Substantia nigra (tissue), 51 donors: ENCODE measurements at places on chromosomes 3 and 15.

- DNase-seq = no peak
Observed at GRCh38 chr3:158463556-158463955, 107.4 kb upstream of the MLF1 start.

- no peak for DNase-seq
Observed at GRCh38 chr3:156216852-156217251, 96.5 kb downstream of the KCNAB1 start.

- no peak for DNase-seq
Observed at GRCh38 chr3:25288413-25288812, 139.7 kb upstream of the RARB start.

DNA sequence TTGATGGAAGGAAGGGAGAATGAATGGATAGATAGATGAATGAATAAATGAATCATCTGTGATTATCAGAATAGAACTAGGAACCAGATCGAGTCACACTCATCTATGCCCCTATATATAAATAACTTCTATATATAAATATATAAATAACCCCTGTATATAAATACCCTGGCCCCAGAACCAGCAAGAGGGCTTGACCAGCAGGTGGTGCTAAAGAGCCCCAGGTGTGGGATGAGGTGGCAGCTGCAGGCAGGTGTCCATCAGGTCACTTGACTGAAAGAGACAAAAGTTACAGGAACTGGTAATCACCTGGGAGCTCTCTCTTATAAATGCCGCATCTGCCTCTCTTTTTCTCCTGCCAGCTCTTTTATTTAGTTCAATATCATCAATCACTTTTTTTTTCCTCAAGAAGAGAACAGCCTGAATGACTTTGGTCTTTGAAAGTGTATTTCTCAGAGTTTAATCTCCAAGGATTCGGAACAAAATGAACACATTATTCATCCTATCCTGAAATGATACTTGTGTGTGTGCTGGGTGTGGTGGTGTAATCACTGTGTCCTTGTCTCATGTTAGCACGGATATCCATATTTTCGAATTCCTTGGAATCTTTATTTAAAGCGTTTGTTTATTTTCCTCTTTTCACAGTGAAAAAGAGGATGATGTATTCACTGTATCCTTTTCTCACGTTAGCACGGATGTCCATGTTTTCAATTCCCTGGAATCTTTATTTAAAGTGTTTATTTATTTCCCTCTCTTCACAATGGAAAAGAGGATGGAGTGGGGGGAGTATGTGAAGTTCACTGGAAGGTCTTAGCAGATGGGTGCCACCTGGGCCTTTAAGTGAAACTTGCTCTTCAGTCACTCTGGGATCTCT is 35.4 kb upstream of the ATG7 start:
- DNase-seq = peak; percentile 10

GRCh38 chr3:78895528-78895927 is 872.3 kb downstream of the ROBO1 start:
- DNase-seq = no peak

- no peak for DNase-seq
Observed at GRCh38 chr15:29091666-29092065, 178.0 kb downstream of the NSMCE3 start.

DNA sequence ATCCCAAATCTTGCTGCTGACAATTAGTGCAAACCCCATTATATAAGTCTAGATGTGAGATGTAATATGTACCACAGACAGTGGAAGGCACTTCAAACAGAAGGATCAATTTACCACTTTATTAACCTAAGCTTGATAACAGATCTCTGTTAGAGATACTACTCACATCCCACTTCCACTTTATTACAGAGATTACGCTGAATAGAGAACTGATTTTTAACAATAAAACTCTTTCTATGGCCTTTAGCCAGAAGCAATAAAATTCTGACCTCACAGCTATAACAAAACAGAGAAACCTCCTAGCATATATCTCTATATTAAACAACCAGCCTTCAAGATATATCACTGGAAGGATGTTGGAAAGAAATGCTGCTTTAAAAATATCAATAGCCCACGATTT is 517.7 kb downstream of the MAGI1 start:
- DNase-seq = no peak

GRCh38 chr3:51063053-51063452 is 322.0 kb upstream of the MANF start:
- no peak for DNase-seq

GRCh38 chr3:177345973-177346503 is 148.8 kb upstream of the TBL1XR1 start:
- no peak for DNase-seq

- no peak for DNase-seq
Observed at GRCh38 chr3:69888040-69888942, 111.2 kb upstream of the SAMMSON start.

DNA sequence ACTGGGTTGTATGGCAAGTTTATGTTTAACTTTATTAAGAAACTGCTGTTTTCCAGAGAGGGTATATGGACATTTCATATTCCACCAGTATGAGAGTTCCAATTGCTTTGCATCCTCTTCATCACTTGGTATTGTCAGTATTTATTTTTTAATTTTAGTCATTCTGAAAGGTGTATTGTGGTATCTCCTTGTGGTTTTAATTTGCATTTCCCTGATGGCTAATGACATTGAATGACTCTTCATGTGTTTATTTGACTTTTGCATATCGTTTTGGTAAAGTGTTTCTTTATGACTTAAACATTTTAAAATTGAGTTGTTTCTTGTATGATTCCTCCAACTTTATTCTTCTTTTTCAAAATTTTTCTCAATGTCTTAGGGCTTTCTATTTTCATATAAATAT is 44.4 kb downstream of the IL1RAP start:
- DNase-seq = no peak

DNA sequence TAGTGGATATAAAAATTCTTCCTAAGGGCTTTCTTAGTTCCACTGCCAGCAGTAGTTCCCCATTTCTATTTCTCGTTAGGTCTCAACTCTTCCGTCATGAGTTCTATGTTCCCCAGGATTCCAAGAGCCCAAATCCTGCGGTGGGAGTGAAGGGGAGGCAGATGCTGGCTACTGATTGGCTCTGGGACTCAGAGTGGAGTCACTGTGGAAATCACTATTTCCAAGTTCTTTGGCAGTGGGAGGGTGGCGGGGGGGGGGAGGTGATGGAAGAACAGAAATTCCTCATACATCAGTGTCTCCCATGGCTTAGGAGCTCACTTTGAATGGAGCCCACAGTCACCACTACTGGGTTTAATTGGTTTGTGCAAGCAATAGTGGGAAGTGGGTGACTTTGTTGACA is 5.6 kb downstream of the CCR1 start:
- DNase-seq = no peak

DNA sequence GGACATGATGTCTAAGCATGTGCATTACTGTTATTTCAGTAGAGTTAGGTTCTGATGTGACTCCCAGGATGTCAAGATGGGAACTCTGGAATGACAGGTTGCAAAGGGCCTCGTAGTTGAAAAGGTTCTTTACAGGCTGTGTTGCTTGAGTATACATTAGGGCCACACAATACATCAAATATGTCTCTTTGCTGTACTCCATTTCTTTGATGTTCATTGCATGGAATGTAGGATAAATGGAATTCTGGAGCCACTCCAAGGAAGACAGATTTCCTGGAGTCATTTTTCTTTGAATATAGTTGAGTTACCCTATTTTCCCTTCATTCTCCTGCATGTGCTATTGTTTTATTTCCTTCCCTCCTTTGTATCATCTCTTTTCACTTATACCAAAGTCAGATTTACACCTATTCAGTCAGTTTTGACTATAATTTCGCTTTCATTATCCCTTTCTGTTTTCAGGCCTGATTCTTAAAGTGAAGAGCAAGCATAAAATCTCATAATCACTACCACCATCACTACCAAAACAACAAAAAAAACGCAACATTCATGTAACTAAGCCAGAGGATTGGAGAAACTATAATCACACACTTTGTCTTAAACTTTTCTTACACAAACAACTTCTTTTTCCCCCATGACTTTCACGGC is 61.2 kb upstream of the PTX3 start:
- DNase-seq = no peak

DNA sequence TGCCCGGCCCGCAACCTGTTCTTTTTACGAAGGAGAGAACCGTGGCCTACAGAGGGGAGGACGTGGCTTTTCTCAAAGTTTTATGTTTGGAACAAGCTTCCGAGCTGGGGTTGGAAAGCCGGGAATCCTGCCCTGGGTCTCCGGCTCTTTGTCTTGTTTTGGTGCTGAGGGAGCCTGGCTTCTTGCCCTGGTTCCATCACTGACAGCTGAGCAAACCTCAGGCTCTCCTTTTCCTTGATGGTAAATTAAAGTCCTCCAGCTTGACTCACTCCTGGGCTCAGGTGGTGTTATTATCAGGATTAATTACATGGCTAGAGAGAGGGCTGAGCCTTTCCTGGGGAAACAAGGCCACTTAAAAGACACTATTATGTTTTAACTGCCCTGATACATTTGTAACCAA is 289.5 kb upstream of the RGMA start:
- no peak for DNase-seq

GRCh38 chr3:143824735-143825385 is 23.4 kb downstream of the SLC9A9 start:
- DNase-seq = no peak

- DNase-seq = no peak
Observed at GRCh38 chr3:182605882-182606611, 187.3 kb upstream of the ATP11B start.

DNA sequence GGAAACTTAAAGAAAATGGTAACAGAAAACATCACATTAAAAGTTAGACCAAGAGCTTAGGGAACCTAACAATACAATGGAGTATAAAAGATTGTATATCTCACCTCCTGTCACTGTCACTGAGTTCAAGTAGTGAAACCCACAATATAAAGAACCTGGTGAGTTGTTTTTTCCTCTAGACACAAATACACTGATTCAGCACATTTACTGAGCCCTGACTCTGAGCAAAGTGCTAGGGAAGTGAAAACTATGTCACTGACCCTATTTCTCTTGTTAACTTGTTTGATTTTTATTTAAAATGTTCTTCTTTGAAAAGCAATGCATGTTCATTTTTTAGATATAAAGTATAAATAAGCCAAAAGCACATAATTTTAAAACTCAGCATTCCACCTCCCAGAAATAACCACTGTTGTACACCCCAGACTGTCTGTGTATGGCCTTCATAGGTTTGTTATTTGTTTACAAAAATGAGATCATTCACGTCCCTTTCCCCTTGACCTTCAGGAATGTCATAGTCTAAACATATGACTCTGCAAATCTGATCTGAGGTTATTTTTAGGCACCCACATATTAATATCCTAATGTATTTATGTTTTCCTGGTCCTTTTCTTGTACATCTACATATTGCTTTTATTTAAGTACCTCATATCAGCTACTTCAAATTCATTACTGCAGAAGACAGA is 69.2 kb upstream of the CSTA start:
- DNase-seq = no peak

GRCh38 chr3:138066383-138066782 is 49.0 kb downstream of the DZIP1L start:
- no peak for DNase-seq

DNA sequence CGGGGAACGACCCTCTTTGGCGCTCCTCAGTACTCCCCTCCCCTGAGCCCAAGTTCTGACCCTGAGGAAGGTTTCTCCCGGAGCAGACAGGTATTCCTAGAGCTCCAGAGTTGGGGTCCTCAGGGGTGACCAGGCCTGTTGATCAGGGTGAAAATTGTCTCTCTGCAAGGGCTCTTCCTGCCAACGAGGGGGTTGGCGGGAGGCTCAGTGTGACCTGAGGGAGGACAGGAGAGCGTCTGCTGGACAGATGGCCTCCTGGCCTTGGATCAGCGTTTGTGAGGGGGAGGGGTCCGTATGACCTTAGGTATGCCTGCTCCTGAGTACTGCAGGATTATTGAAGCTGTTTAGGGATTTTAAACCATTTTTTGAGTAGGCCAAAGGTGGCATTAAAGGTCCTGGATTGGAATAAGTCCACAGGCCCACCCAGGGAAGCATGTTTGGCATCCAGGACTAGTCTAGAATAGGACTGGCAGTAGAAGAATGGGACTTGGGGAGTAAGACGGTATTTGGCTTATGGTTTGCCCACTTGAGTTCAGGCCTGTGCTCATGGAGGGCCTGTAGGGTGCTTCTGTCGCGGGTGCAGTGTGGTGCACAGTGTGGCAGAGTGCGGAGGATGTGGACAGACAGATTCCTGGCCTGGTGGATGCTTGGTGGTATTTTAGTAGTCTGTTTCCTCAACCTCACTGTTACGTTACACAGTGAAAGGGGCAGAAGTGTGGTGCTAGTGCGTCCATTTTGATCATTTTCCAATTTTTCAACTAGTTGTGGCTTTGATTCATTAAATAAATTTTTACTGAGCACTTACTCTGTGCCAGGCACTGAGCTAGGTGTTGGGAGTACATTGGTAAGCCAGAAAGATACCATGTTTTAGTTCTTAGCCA is 959 bp downstream of the ZNF592 start:
- DNase-seq = no peak

DNA sequence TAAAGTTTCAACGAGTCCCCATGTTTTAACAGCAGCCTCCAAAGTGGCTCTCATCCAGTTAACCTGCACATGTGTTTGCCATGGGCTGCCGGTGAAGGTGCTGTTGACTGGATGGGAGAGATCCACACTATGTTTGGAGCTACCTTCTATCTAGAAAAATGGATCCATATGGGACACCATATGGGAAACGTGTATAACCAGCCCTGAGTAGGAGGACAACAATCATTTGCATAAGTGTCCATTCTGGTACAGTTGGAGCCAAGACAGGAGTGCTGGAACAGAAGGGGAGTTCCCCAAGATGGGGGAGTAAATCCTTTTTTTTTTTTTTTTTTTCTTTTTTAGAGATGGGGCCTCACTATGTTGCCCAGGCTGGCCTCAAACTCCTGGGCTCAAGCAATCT is 36.6 kb downstream of the MKRN2 start:
- DNase-seq = no peak

DNA sequence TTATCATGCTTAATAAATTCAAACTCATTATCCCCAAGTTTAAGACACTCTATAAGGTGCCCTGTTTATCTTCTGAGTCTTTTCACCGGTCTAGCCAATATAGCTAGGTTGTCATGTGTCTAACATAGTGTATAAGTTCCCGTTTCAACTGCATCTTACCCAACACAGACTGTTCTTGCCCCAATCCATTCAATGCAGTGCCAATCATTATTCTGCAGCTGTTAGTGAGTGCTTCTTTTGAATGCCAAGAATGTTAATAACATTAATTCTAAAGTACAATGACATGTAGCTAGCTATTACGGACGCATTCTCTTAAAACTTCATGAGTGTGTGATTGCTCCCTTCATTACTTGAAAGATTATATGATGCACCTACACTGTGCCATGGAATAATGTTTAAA is 646.4 kb upstream of the NR2F2 start:
- DNase-seq = no peak

DNA sequence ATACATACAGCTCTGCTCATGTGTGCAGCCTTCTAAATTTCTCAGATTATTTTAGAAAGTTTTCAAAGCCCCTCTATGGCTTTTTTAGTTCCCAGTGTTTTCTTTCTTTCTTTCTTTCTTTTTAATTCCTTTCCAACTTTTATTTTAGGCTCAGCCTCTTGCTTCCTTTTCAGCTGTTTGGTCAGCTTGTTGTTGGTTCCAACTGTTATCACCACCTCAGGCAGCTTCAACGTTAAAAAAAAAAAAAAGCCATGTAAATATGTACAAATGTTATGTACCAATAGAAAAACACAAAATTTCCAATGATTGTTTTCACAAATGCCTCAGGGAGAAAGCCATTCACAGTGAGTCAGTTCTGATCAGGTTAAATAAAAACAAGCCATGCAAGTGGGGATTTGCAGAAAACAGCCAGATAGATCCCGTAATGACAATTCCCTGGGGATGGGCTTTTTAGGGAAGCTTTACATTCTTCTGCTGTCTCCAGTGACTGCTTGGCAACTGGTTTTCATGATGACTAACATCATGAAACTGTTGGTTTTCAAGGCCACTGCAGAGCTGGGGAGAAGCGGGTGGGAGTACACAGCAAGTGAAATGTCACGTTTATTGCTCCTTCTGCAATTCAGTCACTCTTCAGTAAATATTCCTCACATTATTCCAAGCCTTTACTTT is 908.4 kb downstream of the EPHA3 start:
- no peak for DNase-seq
